ENCODE measurements at places on chromosomes 3 and 15. TPM values are rescaled to one million over a fixed set of nuclear protein-coding genes. Genes with fewer than 3 reads are reported as not detected.

DNA sequence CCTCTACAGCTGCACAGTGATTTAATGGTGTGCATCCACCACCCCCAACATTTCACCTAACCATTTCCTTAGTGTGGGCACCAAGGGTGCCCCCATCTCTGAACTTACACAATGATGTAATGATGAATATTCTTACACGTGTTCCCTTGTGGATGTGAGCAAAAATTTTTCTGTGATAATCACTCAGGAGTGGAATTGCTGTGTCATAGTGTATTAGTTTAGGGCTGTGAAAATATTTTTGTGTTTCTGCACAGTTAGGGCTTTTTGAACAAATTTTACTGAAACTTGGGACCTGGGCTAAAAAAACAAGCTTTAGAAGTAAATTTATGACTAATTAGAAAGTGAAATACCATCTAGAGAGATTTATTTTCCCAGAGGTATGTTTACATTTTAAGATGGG is 134.5 kb upstream of the CCNL1 start:
- H3K36me3 ChIP-seq = no peaks in the 10 kb centered on the region
- H3K4me1 ChIP-seq = no peaks in the 10 kb centered on the region
- DNase-seq = no peak
- no peaks in the 10 kb centered on the region for H3K27me3 ChIP-seq
- no peak overlapping the region for H3K27ac ChIP-seq

DNA sequence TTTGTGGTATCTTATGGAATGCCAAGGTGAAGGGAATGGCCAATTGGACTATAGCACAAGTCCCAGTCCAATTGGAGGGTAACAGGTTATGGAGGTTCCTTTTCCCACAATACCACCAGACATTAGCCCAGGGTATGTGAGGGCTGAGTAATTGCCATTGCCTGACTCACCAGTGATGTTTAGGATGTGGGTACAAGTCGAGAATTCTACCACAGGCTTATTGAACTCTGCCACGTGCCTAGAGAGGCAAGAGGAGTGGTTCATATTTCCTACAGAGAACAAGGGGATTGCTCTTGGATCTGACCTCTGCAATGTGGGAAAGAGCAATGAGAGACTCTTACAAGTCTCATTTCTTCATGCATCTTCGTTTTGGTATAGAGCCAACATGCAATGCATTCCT is 85.0 kb upstream of the XCR1 start:
- H3K27ac ChIP-seq = no peak overlapping the region
- H3K36me3 ChIP-seq = no peaks in the 10 kb centered on the region
- peaks cover 9% of the 10 kb centered on the region for H3K4me1 ChIP-seq
- no peak for DNase-seq
- no peaks in the 10 kb centered on the region for H3K27me3 ChIP-seq
- H3K4me3 ChIP-seq = no peak overlapping the region

GRCh38 chr3:178669022-178669601 is 132.9 kb downstream of the KCNMB2 start:
- H3K36me3 ChIP-seq = no peaks in the 10 kb centered on the region
- H3K4me1 ChIP-seq = no peaks in the 10 kb centered on the region
- H3K27me3 ChIP-seq = no peaks in the 10 kb centered on the region
- no peak for DNase-seq

DNA sequence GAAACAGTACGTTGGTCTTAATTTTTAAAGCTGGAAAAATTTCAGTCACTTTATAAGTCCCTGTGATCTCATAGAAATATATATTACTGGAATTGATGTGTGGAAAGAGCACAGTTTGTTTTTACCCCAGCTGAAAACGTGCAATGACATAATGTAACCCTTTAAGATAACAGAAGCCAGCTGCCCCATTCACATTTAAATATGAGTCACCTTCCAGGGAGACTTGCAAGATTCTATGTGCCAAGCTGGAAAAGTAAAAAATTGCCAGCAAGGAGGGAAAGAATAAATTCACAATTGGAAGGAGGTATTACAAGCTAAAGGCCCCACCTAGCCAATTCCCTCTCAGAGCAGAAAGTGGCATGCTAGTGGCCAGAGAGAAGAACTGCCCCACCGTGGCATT is 50.2 kb downstream of the SAMMSON start:
- H3K36me3 ChIP-seq = no peaks in the 10 kb centered on the region
- H3K4me1 ChIP-seq = no peaks in the 10 kb centered on the region
- DNase-seq = no peak
- no peaks in the 10 kb centered on the region for H3K27me3 ChIP-seq
- H3K27ac ChIP-seq = no peak overlapping the region
- H3K4me3 ChIP-seq = no peak overlapping the region

- no peaks in the 10 kb centered on the region for H3K27me3 ChIP-seq
- no peaks in the 10 kb centered on the region for H3K4me1 ChIP-seq
- no peak for DNase-seq
- no peak overlapping the region for H3K4me3 ChIP-seq
- no peaks in the 10 kb centered on the region for H3K36me3 ChIP-seq
Observed at GRCh38 chr3:7290077-7290825, 429.3 kb downstream of the GRM7 start.

DNA sequence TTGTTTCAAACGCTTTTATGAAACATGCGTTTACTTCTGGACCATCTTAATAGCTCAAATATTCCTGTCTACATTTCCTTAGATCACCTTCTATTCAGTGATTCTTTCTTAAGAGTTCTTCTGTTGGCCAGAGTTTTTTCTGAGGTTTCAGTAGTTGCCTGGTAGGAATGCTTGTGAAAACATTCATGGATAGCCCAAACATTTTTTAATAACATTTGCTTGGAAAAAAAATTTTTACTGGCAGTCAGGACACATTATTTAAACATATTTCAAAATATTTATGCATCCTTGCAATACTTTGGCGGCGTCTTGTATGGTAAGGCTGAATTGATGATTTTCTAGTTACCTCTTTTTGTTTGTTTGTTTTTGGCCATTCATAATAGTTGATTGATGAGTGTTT is 47.4 kb upstream of the ZBTB20 start:
- no peak overlapping the region for H3K4me3 ChIP-seq
- no peaks in the 10 kb centered on the region for H3K27me3 ChIP-seq
- H3K27ac ChIP-seq = no peak overlapping the region
- no peak for DNase-seq

- no peaks in the 10 kb centered on the region for H3K27me3 ChIP-seq
- peak overlapping the region; percentile 82 for H3K27ac ChIP-seq
- no peaks in the 10 kb centered on the region for H3K36me3 ChIP-seq
- H3K4me1 ChIP-seq = peaks cover 22% of the 10 kb centered on the region
- peak overlapping the region; percentile 23 for H3K4me3 ChIP-seq
Observed at GRCh38 chr15:75694241-75695182, 18.1 kb downstream of the CSPG4 start.

DNA sequence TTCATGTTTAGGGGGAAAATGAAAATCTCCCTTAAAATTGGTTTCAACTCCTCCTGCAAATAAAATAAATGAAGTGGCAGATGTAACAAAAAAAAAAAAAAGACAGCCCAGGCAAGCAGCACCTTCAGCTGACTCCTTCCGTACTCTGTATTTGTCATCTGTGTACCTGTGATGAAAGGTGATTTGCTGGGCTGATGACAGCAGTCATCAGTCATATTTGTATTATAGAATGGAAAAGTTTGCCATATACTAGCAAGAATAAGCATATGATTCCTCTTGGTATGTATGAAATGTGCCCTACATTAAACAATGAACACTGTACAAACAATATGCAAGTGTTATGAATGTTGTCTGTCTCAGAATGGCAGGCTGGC is 44.1 kb upstream of the WWTR1 start:
- no peaks in the 10 kb centered on the region for H3K4me1 ChIP-seq
- no peak for DNase-seq
- H3K27ac ChIP-seq = no peak overlapping the region
- no peaks in the 10 kb centered on the region for H3K27me3 ChIP-seq
- H3K36me3 ChIP-seq = no peaks in the 10 kb centered on the region

DNA sequence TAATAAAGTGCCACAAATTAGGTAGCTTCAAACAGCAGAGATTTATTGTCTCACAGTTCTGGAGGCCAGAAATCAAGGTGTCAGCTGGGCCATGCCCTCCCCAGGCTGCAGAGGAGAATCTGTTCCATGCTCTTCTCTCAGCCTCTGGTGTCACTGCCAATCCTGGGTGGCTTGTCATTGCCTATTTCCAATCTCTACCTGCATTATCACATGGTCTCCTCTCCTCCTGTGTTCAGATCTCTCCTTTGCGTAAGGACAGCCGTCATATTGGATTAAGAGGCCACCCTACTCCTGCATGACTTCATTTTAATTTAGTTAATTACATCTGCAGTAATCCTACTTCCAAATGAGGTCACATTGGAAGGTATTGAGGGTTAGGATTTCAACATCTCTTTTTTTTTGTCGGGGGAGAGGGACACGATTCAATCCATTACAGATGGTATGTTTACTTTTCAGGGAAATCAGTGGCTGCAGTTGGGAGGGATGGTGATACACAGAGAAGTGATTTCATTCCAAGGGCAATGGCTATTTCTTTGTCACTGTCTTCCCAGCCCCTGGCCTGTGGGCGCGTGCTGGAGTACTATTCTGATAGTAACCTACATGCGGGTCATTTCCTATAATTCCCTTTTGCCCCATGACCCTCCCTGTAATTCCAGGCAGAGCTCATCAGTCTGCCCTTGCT is 169.4 kb downstream of the MINAR1 start:
- no peak overlapping the region for H3K4me3 ChIP-seq
- no peaks in the 10 kb centered on the region for H3K4me1 ChIP-seq
- no peak for DNase-seq

- H3K4me3 ChIP-seq = no peak overlapping the region
- H3K27me3 ChIP-seq = no peaks in the 10 kb centered on the region
- DNase-seq = no peak
- H3K27ac ChIP-seq = no peak overlapping the region
- no peaks in the 10 kb centered on the region for H3K4me1 ChIP-seq
- no peaks in the 10 kb centered on the region for H3K36me3 ChIP-seq
Observed at GRCh38 chr3:101117980-101118379, 124.8 kb upstream of the ABI3BP start.

DNA sequence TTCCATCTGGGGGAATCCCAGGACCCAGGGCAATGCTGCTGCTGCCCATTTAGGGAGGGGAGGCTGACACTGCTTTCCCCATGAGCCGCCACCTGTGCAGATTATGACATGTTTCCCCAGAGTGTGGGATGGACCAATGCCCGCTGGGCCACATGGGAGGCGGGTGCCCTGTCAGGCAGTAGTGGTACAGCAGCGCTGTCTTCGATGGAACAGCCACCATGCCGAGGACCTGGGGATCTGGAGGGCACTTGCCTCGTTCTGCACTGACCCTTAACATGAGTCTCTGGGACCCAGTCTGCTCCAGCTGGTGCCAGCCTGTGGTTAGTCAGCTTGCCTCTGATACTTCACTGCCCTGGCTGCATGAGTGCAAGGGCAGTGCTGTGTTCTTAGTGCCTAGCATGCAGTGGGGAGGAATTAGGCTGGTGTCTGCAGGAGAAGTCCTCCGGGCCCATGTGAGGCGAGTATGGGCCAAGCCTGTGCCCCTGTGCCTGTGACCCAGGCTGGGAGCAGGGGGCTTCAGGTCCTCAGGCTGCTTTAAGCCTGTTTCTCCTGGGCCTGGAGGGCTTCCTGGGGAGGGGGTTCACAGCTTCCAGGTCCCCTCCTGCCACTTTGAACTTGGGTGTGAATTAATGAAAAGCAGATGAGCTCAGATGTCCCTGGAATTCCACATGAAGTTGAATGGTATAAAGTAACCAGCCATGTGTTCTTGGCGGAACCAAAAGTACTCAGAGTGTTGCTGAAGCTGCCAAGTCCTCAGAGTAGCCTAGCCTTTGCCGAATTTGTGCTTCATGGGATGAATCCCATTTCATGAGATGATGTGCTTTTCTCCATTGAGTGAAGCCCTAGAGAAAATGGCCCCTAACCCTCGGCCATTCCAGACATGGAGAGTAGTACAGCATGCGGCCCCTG is 22.9 kb downstream of the KLF13 start:
- H3K36me3 ChIP-seq = no peaks in the 10 kb centered on the region
- H3K4me1 ChIP-seq = peaks cover 97% of the 10 kb centered on the region
- peak overlapping the region; percentile 97 for H3K27ac ChIP-seq
- H3K4me3 ChIP-seq = no peak overlapping the region

- H3K4me1 ChIP-seq = no peaks in the 10 kb centered on the region
- no peaks in the 10 kb centered on the region for H3K27me3 ChIP-seq
Observed at GRCh38 chr3:55564726-55565125, 77.6 kb upstream of the WNT5A start.

GRCh38 chr3:193884027-193884426 is 251.9 kb upstream of the HES1 start:
- no peaks in the 10 kb centered on the region for H3K4me1 ChIP-seq
- H3K27me3 ChIP-seq = no peaks in the 10 kb centered on the region

DNA sequence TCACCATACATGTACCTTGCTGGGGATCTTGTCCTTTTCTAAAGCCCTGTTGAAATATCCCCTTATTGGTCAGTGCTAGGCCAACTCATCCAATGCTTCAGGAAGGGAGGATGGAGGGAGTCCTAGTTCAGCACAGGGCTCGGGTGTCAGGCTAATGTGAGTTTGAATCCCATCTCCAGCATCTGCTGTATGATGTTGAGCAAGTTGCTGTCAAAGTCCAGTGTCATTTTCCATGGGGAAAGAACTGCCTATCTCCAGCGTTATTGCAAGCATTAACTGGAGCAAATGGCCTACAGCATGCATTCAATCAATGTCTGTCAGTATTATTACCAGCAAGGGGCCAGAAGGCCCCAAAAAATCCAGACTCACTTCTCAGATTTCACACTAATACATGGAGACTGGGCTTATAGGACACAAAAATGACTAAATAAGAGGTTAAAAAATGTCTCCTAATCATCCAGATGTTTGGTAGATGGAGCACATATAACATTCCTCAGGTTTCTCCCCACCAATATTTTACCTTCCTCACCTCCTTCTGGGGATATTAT is 40.8 kb downstream of the SRGAP3 start:
- no peaks in the 10 kb centered on the region for H3K36me3 ChIP-seq
- H3K27ac ChIP-seq = no peak overlapping the region
- H3K27me3 ChIP-seq = no peaks in the 10 kb centered on the region

GRCh38 chr3:156151824-156152428 is 31.5 kb downstream of the KCNAB1 start:
- H3K27ac ChIP-seq = no peak overlapping the region
- H3K4me1 ChIP-seq = peaks cover 6% of the 10 kb centered on the region
- no peak overlapping the region for H3K4me3 ChIP-seq
- H3K27me3 ChIP-seq = no peaks in the 10 kb centered on the region

- no peak overlapping the region for H3K4me3 ChIP-seq
- no peaks in the 10 kb centered on the region for H3K36me3 ChIP-seq
- H3K27me3 ChIP-seq = no peaks in the 10 kb centered on the region
Observed at GRCh38 chr3:126361211-126361610, 4.0 kb upstream of the KLF15 start.

CP gene
- 1.0 TPM for total RNA-seq

PYGO1 gene
- 18.8 TPM for total RNA-seq

THPO gene
- total RNA-seq = 0.79 TPM

STRIT1 gene
- 714 TPM for total RNA-seq

CSPG4 gene
- 49.5 TPM for total RNA-seq

CAPN7 gene
- total RNA-seq = 42.7 TPM

MEGF11 gene
- total RNA-seq = not detected

CX3CR1 gene
- 0.55 TPM for total RNA-seq

SIN3A gene
- total RNA-seq = 26.7 TPM

DUOXA1 gene
- total RNA-seq = not detected

PLSCR4 gene
- 3.6 TPM for total RNA-seq

PIERCE2 gene
- 10.7 TPM for total RNA-seq

ARL14 gene
- not detected for total RNA-seq

TMPRSS7 gene
- not detected for total RNA-seq

MYLK gene
- total RNA-seq = 7.9 TPM

NPAP1 gene
- total RNA-seq = not detected

SLC35G2 gene
- 2.1 TPM for total RNA-seq
